Epithelial cell of esophagus (primary cell): ENCODE measurements at places on chromosomes 13 and 19.

GRCh38 chr13:22703601-22704209, 477.1 kb upstream of the SGCG start:
- peak; percentile 3 for DNase-seq

GRCh38 chr19:14694641-14695266, 4.9 kb downstream of the ZNF333 start:
- no peak for DNase-seq

- no peak for DNase-seq
Observed at GRCh38 chr19:29676586-29676985, 11.3 kb downstream of the PLEKHF1 start.

- DNase-seq = no peak
Observed at GRCh38 chr13:33172400-33172799, 113.2 kb downstream of the STARD13 start.

- DNase-seq = no peak
Observed at GRCh38 chr19:16433986-16434385, 37.8 kb downstream of the EPS15L1 start.

GRCh38 chr19:4541114-4541805, 1.4 kb upstream of the LRG1 start:
- no peak for DNase-seq

DNA sequence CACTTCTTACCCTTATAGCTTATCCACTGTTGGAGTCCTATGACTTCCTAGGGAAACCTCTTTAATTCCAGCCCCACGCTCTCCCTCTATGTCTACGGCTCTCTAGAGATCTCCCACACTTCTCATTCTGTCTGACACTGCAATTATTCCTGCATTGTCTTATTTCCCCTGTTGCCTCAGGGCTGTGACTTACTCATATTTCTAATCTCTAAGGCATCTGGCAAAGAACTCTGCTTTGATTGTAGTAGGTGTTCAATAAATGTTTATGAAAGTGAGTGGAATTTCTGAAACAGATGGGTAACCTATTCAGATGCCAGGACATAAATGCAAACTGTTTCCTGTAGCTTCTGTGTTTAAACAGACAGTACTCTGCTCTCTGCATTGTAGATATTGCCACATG, 102.4 kb upstream of the SERTM1 start:
- DNase-seq = peak; percentile 71

DNA sequence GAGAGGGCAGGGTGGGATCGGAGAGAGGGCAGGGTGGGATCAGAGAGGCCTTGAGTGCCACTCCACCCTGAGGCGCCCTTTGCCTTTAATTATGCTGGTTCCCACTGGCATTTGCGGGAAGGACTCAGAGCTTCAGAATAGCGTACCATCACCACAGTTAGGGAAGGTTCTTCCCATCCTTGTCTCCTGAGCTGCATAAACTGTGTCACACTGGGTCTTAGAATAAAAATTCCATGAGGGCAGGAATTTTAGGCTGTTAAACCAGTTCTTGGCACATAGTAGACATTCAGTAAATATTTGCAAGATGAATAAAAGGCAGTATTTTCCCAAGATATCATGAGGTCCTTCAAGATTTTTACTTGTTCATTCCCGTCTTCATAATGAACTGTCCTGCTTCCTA, 24.4 kb downstream of the PPP2R1A start:
- peak; percentile 6 for DNase-seq

GRCh38 chr13:109374609-109375200, 411.7 kb downstream of the IRS2 start:
- no peak for DNase-seq

GRCh38 chr19:44757057-44757734, 8.7 kb downstream of the BCL3 start:
- DNase-seq = no peak

- DNase-seq = no peak
Observed at GRCh38 chr13:46679369-46680120, 117.4 kb downstream of the ESD start.

- DNase-seq = no peak
Observed at GRCh38 chr13:72850959-72851677, 69.2 kb downstream of the PIBF1 start.

- peak; percentile 59 for DNase-seq
Observed at GRCh38 chr19:11881151-11881800, 6.3 kb upstream of the ZNF69 start.

- DNase-seq = no peak
Observed at GRCh38 chr19:54324071-54324470, 11.1 kb upstream of the LILRA5 start.

- no peak for DNase-seq
Observed at GRCh38 chr19:41014643-41015042, 23.6 kb downstream of the CYP2B6 start.

GRCh38 chr19:1567116-1567847, 843 bp downstream of the MEX3D start:
- no peak for DNase-seq

DNA sequence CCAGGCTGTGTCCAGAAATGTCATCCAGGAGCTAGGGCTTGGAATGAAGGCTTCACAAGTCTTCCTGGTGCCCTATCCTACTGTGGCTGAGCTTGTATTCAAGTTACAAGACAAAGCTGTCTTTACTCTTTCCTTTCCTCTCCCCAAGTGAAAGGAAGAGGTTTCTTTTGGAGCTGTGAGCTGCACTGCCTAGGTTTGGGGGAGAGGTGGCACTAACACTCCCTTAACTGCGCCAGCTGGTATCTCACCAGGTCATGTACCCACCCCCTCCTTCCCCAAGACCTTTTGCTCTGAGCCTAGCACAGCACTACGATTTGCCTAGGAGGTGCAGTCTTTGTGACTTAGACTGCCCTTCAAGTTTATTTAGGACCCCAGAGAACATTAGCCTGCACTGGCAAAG, 2053.6 kb upstream of the PRR20A start:
- DNase-seq = no peak

- no peak for DNase-seq
Observed at GRCh38 chr19:18429717-18430416, 8.1 kb downstream of the ISYNA1 start.

GRCh38 chr19:50340331-50340730, 11.2 kb upstream of the KCNC3 start:
- DNase-seq = no peak

- DNase-seq = peak; percentile 30
Observed at GRCh38 chr19:40802300-40803169, 3.5 kb downstream of the EGLN2 start.

GRCh38 chr19:42508892-42509444, 19.3 kb downstream of the CEACAM1 start:
- no peak for DNase-seq

DNA sequence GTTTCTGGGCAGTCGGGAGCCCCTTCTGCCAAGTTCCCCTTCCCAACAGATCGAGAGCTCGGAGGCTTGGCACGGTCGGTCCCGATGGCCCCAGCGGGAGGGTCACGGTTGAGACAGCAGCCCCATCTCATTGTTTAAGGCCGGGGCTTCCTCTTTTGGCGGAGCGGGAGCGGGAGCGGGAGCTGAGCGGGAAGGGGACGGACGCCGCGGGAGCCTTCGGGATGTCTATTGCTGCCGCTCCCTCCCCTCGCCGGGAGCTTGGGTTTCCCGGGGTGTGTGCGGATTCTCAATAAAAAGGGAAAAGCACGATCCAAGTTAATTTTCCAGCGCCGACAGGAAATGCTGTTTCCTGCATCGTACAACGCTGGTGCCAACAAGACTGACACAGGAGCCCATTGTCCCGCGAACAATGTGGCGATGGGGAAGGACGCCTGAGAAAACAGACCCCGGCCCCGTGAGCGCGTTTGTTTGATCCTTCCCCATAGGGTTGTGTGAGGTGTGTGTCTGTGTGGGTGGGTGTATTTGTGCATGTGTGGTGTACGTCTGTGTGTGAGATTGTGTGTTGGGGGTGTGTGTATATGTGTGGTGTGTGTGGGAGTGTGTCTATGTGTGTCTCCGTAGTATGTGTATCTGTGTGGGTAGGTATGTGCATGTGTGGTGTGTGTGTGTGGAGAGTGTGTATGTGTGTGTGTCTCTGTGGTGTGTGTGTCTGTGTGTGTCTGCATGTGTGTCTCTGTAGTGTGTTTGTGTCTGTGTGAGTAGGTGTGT, 36.3 kb upstream of the FLT1 start:
- no peak for DNase-seq

DNA sequence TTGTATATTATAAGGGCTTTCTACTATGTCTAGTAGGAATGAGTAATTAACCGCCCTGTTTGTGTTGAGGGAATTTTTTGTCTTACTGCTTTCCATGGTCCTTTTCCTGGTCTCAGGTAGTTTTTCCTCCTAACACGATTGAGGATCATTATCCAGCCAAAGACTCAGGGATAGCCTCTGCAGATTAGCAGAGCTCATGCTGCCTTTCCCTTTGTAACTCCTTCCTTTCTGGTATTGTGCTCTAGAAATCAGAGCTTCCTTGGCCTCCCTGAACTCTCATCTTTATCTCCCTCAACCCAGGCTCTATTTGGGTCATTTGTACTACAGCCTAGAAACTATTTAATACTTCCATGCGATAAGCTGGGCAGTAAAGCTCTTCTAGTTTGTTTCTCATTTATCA, 142.1 kb downstream of the PDS5B start:
- no peak for DNase-seq

DNA sequence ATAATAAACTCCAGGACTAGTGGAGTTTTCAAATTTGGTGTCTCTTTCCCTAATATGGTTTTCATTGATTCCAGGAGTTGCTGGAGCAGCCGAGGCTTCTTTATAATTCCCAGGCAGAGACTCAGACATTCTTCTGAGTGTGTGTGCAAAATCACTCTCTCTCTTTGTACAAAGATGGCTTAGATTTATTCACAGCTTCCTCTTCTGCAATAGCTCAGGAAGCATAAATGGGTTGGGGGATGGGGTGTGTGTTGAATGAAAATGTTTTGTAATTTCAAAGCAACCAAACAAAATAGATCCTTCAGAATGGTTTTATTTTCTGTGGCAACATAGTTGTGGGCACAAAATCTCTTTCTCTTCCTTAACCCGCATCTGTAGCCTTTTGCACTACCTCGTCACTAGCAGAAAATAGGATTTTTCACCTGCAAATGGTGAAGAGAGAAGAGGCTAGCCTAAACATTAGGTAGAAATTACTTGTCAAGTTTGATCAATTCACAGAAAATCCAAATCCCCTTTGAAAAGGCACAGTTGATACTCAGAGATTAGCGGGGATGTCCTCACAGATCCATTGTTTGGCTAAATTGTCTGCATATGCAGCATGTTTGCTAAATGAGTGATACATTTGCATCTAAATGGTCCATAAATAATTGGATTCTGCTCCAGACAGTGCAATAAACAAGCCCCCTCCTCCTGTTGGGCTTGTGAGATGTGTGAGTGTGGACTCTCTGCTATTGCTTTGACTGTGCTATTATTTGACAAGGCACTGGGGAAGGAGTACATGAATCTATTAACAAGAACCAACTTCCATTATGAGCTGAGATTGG, 66.7 kb downstream of the CBY2 start:
- DNase-seq = no peak

GRCh38 chr19:50500753-50501151, 10.2 kb downstream of the JOSD2 start:
- DNase-seq = no peak

DNA sequence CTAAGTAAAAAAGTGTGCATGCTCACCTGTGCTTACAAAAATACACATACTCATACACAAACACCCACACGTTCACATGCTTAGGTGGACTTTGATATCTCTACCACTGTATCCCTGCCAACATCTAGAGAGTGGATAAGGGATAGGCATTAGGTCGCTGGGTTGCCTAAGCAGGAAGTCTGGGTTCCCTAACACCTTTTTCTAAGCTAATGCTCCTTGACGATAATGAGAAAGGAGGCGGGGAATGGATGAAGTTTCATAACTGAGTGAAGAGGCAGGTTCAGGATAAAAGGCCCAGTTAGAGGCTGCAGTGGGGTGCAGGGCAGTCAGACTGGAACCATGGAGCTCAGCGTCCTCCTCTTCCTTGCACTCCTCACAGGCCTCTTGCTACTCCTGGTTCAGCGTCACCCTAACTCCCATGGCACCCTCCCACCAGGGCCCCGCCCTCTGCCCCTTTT, 41.9 kb upstream of the CYP2A7 start:
- DNase-seq = no peak

DNA sequence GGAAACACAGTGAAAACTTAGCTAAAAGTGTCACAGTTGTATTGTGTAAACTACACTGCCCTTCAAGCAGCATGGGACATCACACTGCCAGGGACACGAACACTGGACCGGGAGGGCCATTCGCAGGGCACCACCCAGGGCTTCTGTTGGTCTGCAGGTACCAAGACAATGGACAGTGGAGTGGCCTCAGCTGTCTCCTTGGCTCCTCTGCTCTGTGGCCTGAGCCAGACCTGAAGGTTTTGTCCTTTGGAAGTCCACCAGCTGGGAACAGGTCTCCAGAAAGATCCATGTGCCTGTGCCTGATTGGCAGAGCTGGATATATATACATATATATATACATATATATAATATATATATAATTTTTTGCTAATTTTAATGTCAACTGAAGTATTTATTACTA, 149.8 kb downstream of the ZNF536 start:
- DNase-seq = no peak

DNA sequence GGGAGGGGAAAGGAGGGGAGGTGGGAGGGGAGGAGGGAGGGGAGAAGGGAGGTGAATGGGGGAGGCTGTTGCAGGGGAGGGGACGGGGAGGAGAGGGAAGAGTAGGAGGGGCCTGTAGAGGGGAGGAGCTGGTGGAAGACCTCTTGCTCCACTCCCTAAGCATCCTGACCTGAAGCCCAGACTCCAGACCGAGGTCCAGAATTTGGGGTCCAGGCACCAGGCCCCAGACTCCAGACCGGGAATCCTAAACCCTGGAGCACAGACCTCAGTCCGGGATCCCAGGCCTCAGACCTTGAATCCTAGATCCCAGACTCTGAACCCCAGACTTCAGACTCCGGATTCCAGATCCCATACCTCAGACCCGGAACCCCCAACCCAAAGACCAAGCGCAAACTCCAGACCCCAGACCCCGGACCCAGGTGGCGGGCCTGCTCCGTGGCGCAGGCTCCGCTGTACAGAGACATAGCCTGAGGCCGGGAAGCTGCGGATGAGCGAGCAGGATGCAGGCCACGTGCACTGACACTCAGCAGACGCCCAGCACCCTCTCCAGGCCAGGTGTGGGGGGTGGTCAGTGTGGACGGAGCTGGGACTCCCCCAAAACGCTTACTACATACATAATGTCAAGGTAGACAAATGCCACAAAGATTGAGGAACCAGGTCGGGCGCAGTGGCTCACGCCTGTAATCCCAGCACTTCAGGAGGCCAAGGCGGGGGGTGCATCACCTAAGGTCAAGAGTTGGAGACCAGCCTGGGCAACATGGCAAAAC, 710 bp upstream of the BTBD2 start:
- DNase-seq = peak; percentile 86

DNA sequence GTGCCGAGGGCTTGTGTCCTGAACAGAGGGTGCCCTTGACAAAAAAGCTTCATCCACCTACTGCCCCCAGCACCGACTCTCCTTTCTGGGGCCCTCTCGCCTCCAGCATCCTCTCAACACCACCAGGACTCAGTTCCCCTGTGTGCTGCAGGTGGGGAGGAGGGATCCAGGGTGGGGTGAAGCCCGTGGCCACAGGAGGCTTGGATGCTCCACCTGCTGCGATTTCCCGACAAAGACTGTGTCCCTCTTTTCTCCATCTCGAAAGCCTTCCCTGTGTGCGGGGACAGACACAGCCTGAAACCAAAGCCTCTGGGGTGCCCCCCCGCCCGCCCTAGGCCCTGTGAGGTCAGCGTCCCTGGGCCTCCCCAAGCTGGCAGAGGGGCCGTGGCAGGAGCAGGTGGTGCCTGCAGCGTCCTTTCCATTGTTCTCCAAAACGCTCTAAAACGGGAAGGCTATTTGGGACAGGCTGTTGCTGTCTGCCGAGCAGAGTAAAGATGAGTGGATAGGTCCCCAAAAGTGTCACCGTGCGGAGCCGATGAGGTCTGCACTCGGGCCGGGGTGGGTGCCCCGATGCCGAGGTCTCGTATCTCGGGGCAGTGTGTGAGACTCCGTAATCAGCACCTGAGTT, 185.7 kb downstream of the PTPRS start:
- no peak for DNase-seq

GRCh38 chr19:48480558-48481500, 11.7 kb downstream of the CYTH2 start:
- DNase-seq = no peak
